ENCODE measurements at places on chromosomes 12 and 14. TPM values are rescaled to one million over a fixed set of nuclear protein-coding genes. Genes with fewer than 3 reads are reported as not detected.
A peak's percentile ranks its signal among the peaks of the same experiment; 100 is the strongest.

GRCh38 chr14:70011098-70011497, 131.9 kb downstream of the SMOC1 start:
- H3K27ac ChIP-seq = no peak overlapping the region
- DNase-seq = no peak
- peaks cover 4% of the 10 kb centered on the region for H3K27me3 ChIP-seq
- no peaks in the 10 kb centered on the region for H3K4me1 ChIP-seq
- H3K4me3 ChIP-seq = no peak overlapping the region

The EPS8 gene
- total RNA-seq = 224 TPM

GRCh38 chr12:116924558-116925453, 14.1 kb downstream of the FBXW8 start:
- H3K4me3 ChIP-seq = no peak overlapping the region
- no peaks in the 10 kb centered on the region for H3K27me3 ChIP-seq
- H3K4me1 ChIP-seq = peaks cover 21% of the 10 kb centered on the region
- H3K36me3 ChIP-seq = 0 out of 2 replicates have a peak, but pooled peaks cover 3% of the 10 kb centered on the region
- peak; percentile 84 for DNase-seq

DNA sequence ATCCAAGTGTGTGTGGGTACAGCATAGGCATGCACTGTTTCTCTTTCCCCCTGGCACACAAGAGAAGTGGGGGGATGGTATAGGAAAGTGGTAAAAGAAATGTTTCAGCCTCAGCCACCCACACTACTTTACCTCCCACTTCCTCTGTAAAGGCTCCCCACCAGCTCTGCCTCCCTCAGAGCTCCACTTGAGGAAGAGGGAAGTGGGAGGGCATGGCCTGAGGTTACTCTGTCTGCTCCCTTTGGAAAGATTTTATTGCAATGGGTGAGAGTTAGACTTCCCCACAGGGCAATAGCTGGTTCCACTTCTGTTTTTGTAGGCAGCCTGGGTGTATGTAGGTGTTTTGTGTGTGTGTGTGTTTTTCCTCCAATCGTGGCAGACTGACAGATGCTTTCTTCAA, 145.3 kb downstream of the SSPN start:
- H3K27me3 ChIP-seq = no peaks in the 10 kb centered on the region
- H3K36me3 ChIP-seq = no peaks in the 10 kb centered on the region
- no peak overlapping the region for H3K4me3 ChIP-seq
- H3K4me1 ChIP-seq = no peaks in the 10 kb centered on the region
- DNase-seq = no peak

DNA sequence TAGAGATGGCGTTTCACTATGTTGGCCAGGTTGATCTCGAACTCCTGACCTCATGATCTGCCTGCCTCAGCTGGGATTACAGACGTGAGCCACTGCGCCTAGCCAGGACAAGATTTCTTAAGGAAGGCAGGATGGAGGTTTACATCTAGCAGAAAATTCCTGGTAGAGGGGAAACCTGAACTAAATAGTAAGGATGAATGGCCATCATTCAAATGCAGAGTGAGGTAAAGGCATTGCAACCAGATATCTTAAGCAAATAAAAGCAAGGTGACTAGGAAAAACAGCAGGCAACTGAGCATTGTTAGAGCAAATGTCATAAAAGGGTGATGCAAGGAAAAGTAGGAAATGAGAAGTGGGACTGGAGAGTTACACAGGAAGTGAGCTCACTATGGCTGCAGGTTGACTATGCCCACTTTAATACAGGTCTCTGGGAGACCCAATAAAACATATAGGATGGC, 133.0 kb downstream of the SOX5 start:
- no peak overlapping the region for H3K4me3 ChIP-seq
- DNase-seq = no peak
- H3K4me1 ChIP-seq = no peaks in the 10 kb centered on the region
- 0 out of 2 replicates have a peak, but pooled peaks cover 5% of the 10 kb centered on the region for H3K27me3 ChIP-seq
- H3K36me3 ChIP-seq = no peaks in the 10 kb centered on the region
- no peak overlapping the region for H3K27ac ChIP-seq

- H3K4me3 ChIP-seq = no peak overlapping the region
- 0 out of 2 replicates have a peak, but pooled peaks cover 5% of the 10 kb centered on the region for H3K4me1 ChIP-seq
- H3K27ac ChIP-seq = no peak overlapping the region
- no peak for DNase-seq
These were observed 207.1 kb downstream of the ANO4 start for GRCh38 chr12:101001669-101002068.

- H3K4me3 ChIP-seq = no peak overlapping the region
- H3K27me3 ChIP-seq = no peaks in the 10 kb centered on the region
- DNase-seq = no peak
- peak overlapping the region; percentile 63 for H3K27ac ChIP-seq
These were observed 54.7 kb downstream of the DYNC1H1 start for GRCh38 chr14:102019006-102019540.
